ENCODE measurements at places on chromosomes 5 and 9.

- DNase-seq = peak; percentile 56
These were observed 1.1 kb upstream of the ANXA2R start for GRCh38 chr5:43041110-43041668.

- DNase-seq = no peak
These were observed 374.9 kb downstream of the PSAT1 start for GRCh38 chr9:78671785-78672184.

GRCh38 chr5:135263022-135263668 is 135.9 kb downstream of the MACROH2A1 start:
- DNase-seq = no peak

DNA sequence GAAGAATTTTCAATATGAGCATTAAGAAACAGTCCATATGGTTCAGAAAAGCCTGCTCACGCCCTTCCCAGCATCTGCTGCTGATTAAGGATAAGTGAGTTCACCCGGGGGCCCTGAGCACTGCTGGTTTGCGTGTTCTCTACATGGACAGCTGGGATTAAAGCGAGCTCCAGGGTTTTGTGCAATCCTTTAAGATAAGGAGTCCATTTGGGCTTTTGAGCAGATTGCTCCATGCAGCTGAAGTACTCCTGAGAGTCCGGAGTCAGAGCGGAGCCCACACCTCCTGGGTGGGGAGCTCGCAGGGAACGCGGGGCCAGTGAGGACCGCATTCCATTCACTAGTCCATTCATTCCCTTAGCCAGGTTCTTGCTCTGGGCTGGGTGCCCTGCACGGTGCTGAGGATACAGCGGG is 149.3 kb upstream of the COL5A1 start:
- no peak for DNase-seq

- DNase-seq = no peak
These were observed 97.3 kb downstream of the MRPL36 start for GRCh38 chr5:1702318-1702717.

DNA sequence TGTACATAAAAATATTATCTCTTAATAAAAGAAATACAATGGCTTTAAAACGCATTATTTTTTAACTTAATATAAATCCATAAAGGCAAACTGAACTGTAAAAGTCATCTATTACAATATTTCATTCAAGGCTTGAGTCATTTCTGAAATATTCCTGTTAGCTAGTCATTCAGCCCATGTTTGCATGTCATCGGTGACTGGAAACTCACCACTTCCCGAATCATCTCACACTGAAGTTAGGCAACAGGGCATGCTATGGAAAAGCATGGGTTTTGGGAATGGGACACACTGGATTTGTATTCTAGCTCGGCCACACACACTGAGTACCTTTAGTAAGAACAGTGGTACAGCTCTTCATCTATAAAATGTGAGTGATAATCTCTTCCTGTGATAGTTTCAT is 691.1 kb upstream of the C9orf72 start:
- DNase-seq = no peak

DNA sequence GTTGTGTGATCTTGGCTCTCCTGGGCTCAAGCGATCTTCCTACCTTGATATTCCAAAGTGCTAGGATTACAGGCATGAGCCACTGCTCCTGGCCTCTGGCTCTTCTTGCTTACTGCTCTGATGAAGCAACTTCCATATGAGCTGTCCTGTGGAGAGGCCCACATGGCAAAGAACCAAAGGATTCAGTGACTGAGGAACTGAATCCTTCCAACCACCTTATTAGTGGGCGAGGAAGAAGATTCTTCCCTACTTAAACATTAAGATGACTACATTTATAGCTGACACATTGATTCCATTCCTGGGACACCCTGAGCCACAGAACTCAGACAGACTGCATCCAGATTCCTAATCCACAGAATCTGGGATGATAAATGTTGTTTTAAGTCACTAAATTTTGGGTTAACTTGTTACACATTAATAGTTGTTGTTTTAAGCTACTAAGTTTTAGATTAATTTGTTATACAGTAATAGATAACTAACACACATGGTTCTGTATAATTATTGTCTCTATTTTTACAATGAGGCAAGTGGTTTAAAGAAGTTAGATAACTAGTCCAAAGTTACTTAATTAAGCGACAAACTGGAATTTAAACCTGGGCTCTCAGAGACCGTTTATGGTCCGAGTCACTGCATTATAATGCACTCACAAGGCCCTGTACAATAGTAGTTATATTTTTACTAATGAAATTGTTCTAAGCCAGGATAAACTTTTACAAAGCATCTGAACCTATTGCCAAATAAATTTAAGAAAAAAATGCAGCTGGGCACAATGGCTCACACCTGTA is 16.7 kb upstream of the SLCO4C1 start:
- DNase-seq = no peak
